CD4-positive, alpha-beta T cell treated with Interleukin-15 for 1 hour (primary cell): ENCODE measurements at places on chromosomes 2 and 18.
A peak's percentile ranks its signal among the peaks of the same experiment; 100 is the strongest.

DNA sequence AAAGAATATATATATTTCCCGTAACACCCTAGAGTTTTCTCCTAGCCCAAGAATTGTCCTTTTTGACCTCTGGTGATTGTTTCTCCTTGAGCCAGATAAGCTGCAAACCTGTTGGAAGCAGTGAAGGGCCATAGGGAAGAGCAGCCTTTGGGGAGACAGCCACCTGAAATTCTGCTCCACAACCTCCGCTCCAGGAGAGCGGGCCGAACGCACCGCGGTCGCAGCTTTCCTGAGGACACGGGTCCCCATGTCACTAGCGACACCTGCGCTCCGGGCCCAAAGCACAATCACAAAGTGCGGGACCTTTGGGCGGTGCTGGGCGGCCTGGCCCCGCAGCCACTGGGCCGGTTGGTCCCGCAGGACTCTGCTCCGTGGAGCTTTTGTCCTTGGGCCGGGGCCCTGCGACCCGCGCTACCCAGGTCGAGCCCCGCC lies 557 bp upstream of the DSG2 start:
- DNase-seq: no peak

- DNase-seq: no peak
Observed at GRCh38 chr2:69952336-69953115, 8.9 kb downstream of the ASPRV1 start.

DNA sequence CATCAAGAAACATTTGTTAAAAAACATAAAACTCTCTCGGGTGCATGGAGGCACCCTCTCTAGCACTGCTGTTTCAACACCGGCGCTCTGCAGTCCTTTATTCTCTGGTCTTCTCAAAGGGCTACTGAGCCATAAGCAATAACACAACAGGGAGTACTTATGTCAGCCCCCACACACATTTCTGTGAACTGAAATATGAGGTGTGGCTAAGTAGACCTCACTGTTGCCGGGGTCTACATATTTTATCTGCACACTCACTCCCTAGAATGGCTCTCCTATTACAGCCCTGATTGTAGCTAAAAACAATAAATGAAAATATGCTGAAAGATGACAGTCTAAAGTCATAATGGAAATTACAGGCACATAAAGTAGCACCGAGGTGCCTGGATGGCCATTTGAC lies 235.1 kb downstream of the GRB14 start:
- no peak for DNase-seq

GRCh38 chr2:74502720-74503505 lies 3.5 kb upstream of the LBX2 start:
- DNase-seq: peak; percentile 78

DNA sequence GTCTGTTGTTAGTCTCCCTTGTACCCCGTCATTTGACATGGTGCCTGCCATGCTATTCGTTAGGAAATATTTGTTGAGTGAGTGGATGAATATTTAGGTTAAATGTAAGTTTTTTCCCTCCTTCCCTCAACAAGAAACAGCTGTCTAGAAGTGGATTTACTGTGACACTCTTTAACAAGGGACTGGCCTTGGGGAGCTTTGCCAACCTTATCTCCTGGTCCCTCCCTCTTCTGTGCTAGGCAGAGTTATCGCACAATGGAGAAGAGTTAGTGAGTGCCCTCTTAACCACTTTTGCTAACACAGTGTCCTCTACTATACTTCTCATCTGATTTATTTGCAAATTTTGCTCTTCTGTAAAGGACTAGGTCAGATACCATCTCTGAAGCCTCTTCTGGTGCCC lies 61.2 kb downstream of the DIS3L2 start:
- no peak for DNase-seq

DNA sequence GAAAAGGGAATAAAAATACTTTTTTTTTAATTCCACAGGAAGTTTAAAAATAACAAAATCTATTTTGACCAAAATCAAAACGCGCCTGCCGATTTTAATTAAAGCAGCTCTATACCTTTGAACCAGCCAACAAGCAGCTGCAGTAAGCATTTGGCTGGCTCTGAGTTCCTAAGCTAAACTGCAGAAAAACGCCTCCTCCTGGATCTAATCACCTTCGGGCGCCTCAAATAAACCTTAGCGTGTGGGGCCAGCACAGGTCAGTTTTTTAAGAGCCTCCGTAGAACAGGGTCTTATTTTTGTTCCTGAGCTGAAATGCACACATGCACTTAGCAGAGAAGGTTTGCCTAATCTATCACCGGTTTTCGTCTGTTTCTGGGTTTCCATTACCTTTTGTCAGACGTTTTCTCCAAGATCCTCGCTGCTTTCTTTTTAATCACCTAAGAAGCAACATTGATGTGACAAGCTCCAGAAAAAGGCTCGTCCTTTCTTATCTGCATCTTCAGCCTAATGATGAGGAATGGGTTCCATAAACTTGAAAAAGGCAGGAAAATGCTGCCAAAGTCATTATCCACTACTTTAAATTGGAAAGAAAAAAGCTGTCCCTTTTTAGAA lies 64.7 kb upstream of the HNRNPA3 start:
- DNase-seq: no peak

- DNase-seq: no peak
Observed at GRCh38 chr2:240469239-240469636, 33.8 kb downstream of the GPC1 start.

- no peak for DNase-seq
Observed at GRCh38 chr2:52264488-52264887, 1232.6 kb upstream of the NRXN1 start.

DNA sequence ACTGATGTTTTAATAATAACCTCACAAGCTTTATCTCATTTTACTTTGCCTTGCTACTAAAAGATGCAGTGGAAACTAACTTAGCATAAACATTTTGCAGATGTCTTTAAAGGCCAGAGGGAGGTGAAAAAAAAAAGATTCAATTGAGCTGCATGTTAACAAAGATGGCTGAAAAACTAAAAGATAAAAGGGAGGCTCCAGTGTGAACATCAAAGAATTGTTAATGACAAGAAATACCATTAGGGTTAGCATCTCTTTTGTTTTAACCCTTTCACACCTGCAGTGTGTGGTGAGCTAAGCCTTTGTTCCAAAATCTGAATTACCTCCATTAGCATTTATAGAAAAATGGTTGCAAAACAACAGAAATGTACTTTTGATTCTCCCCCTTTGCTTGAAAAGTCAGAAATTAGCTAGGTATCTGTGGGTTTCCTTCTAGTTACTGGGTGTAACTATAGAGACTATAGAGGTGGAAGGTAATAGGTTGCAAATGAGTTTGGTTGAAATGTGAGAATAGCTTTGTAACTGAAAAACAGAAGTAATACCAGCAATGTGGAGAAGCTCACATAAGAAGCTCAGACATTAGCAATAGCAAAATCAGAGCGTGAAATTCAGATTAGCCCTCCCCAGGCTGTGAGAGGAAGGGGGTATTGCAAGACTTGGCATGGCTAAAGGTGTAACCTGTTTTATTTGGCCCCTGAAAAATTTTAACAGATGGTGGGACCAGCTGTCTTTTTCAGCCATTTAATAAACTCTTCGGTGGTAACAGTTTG lies 34.8 kb upstream of the SP5 start:
- no peak for DNase-seq

DNA sequence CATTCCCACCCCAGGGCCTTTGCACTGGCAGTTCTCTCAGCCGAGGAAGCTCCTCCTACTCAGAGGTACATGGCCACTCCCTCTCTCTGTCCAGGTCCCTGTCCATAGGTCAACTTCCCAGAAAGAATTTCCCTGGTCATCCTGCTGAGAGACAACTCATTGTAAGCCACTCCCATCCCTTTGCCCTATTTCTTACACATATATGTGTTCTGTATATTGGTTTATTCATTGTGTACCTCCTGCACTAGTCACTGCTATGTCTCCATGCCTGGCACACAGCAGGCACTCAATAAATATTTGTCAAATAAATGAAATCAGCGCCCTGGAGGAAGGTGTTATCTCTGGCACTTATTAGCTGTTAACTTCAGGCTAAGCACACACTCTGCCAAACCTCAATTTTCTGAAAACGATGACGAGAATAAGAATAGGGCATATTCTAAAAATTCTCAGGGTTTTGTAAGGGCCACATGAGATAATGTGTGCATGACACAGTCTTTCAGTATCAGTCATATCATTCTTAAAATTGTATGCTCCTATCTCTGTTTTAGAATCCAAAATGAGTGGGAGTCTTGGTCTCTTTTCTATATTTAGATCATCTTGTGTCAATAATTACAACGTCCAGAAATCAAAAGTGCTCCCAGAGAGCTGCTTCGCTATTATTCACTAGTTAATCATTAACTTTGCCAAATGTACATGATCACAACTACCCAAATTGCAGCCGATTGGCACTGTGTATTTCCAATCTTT lies 198.0 kb downstream of the ALK start:
- no peak for DNase-seq

DNA sequence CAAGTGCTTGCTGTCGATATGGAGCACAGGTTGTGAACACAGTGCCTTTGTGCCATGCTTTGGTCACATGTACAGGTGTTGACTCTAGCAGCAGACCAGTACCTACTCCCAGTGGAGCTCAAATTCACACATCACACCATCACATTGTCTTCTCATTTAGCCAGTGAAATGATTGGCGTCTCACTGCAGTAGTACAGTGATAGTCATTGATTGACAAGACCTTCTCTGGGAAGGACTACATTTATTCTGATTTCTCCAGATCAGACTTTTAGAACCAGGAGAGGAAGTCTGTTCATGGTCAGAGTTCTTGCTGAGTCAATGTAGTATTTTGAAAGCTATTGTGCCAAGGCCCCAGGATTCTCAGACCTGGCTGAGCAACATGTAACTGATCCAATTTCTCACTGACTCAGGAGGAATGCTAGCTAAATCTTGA lies 75.2 kb downstream of the FMNL2 start:
- DNase-seq: no peak

DNA sequence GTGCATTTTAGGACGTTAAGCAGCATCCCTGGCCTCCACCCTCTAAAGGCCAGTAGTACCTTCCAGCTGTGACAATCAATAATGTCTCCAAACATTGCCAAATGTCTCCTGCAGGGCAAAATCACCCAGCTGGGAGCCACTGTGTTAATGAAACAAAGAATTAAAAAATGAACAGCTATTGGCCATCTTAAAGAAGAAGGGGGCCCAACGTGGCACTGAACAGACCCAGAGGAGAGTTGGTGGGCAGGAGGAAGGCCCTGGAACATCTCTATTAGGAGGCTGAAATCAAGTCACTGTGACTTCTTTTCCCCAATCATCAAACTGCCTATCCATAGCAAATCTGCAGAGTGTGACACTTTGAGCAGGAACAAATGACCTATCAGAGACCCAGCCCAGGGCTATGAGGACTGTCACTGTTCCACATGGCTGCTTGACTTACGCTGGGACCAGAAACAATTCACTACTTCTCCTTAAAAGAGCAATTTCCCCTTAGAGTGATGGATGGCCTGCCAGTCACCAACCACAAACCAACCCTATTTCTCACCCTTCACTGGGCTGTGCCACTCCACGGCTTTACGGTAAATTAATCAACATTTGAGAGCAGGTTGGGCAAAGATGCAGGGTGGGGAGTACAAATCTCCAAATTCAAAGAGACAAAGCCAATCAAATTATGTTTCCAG lies 35.2 kb upstream of the TEX51 start:
- DNase-seq: no peak

DNA sequence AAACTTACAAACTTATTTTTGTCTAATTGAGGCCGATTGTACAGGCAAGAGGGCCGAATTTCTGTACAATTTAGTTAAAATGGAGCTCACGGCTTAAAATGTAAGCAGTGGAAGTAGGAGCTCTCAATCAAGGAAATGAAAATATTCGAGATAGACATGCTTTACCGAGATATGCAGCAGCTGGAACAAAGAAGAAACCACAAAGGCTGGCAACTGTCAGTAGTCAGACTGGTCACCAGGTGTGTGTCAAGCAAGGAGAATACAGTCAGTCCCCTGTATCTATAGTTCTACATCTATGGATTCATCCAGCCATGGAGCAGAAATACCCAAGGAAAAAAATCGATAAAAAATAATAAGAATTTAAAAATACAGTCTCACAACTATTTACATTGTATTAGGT lies 122.6 kb downstream of the WDSUB1 start:
- no peak for DNase-seq

GRCh38 chr2:128726911-128727310 lies 408.2 kb upstream of the HS6ST1 start:
- DNase-seq: no peak

- no peak for DNase-seq
Observed at GRCh38 chr18:58403799-58404455, 225.0 kb downstream of the ALPK2 start.
